ENCODE measurements at places on chromosomes 4 and X. TPM values are rescaled to one million over a fixed set of nuclear protein-coding genes. Genes with fewer than 3 reads are reported as not detected.

GRCh38 chr4:17535906-17536305 is 20.9 kb downstream of the CLRN2 start:
- no peaks in the 10 kb centered on the region for H3K4me1 ChIP-seq
- no peaks in the 10 kb centered on the region for H3K27me3 ChIP-seq
- no peak overlapping the region for H3K4me3 ChIP-seq
- no peaks in the 10 kb centered on the region for H3K36me3 ChIP-seq

The SCML1 gene
- total RNA-seq, result 0.62 TPM

DNA sequence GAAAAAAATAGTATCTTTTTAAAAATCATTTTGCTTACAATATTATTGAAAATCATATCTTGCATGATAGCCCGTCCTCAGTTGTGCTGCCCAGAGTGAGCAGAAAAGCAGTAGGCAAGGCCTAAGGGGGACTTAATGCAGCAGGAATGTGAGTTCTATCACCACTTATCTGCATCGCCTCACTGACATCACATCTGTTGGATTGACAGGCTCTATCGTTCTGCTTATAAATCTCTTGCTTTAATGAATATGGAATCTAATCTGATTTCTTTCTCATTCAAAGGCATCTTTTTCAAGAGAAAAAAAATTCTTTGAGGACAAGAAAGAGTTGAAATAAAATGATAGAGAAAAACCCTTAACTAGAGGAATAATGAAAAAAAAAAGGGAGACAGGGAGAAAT is 249.9 kb downstream of the PAPSS1 start:
- H3K36me3 ChIP-seq, result no peaks in the 10 kb centered on the region
- no peaks in the 10 kb centered on the region for H3K27me3 ChIP-seq
- DNase-seq, result no peak
- no peak overlapping the region for H3K4me3 ChIP-seq

DNA sequence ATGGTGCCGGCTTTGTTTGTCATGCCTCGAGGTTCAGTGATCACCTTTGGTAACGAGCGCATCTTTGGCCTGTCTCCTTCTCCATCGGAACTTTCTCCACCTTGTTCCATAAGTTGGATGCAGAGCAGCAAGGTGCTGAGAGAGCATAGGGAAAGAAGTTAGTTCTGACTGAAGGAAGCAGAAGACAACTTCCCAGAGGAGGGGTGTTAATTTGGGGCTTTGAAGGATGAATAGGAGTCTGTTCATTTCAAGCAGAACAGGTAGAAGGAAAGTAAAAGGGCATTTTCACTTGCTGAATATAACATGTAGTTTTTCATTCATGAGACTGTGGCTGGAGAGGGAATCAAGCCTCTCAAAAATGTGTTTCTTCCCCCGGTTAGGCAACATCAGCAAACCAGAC is 232.0 kb upstream of the PSAPL1 start:
- no peak overlapping the region for H3K27ac ChIP-seq
- no peaks in the 10 kb centered on the region for H3K27me3 ChIP-seq
- H3K4me1 ChIP-seq, result no peaks in the 10 kb centered on the region
- DNase-seq, result no peak
- H3K36me3 ChIP-seq, result no peaks in the 10 kb centered on the region

The FAM47A gene
- total RNA-seq, result not detected

- H3K27me3 ChIP-seq, result peaks cover 18% of the 10 kb centered on the region
- H3K4me3 ChIP-seq, result no peak overlapping the region
- no peak overlapping the region for H3K27ac ChIP-seq
- no peaks in the 10 kb centered on the region for H3K36me3 ChIP-seq
- DNase-seq, result no peak
Observed at GRCh38 chr4:84502955-84503373, 3.9 kb upstream of the NKX6-1 start.

DNA sequence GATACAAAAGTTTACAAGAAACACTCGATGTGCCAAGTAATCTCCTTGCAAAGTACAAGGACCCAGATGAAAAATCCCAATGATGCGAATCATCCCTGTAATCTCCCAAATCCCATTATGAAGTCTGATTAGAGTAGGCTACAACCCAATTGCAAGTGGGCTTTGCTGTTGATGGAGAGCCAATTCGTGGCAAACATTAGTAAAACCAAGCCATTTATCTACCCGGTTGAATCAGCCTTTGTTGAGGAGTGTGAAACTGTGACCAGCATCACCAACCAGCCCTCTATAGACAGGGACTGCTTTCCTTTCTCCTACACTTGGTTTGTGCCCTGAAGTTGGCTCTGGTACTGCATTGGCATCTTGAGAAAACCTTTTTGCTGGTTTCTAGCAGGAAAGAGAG is 1.2 kb upstream of the PRPS2 start:
- H3K4me3 ChIP-seq, result no peak overlapping the region
- no peak overlapping the region for H3K27ac ChIP-seq

DNA sequence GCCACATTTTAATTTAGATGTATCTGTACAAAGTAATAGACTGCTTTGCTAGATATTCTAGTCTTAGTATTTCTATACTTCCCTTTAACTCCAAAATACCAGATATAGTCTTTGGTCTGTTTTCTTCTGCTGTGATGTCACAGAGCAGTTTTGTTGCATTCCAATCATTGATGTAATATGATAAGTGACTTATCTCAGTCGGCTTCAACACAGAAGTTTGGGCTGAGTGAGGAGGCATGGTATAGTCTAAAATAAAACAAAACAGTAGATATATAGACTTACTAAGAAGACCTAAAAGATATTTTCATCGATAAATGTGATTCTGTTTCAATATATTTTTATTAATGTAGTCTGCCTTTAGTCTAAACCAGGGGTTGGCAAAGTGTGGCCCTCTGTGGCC is 169.9 kb downstream of the DCK start:
- no peaks in the 10 kb centered on the region for H3K36me3 ChIP-seq
- no peak overlapping the region for H3K27ac ChIP-seq
- no peak for DNase-seq

The UGT2A1 gene
- not detected for total RNA-seq

The ADH7 gene
- total RNA-seq, result not detected

GRCh38 chr4:108834835-108835384 is 72.1 kb upstream of the ETNPPL start:
- DNase-seq, result no peak
- no peaks in the 10 kb centered on the region for H3K36me3 ChIP-seq
- no peak overlapping the region for H3K27ac ChIP-seq
- no peaks in the 10 kb centered on the region for H3K4me1 ChIP-seq
- no peak overlapping the region for H3K4me3 ChIP-seq

The FGG gene
- total RNA-seq, result 1.8 TPM

DNA sequence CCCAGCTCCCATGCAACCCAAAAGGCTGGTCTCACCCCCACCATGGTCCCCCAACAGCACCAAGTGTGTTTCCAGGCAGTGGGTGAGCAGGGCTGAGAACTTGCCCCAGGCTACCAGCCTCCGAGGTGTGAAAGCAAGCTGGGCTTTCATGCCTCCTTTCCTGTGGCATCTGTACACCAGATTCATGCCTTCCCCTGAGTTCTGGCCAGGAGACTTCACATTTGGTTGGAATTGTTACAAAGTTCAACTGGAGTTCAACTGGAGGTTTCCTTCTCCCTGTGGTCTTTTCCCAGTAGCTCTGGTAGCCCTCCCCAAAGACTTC is 77.6 kb upstream of the RAB40AL start:
- no peak for DNase-seq
- no peak overlapping the region for H3K27ac ChIP-seq
- no peak overlapping the region for H3K4me3 ChIP-seq
- no peaks in the 10 kb centered on the region for H3K36me3 ChIP-seq

GRCh38 chrX:16903274-16904022 is 33.3 kb upstream of the RBBP7 start:
- H3K27me3 ChIP-seq, result no peaks in the 10 kb centered on the region
- H3K36me3 ChIP-seq, result no peaks in the 10 kb centered on the region
- peaks cover 8% of the 10 kb centered on the region for H3K4me1 ChIP-seq
- DNase-seq, result peak; percentile 15
- H3K4me3 ChIP-seq, result no peak overlapping the region

DNA sequence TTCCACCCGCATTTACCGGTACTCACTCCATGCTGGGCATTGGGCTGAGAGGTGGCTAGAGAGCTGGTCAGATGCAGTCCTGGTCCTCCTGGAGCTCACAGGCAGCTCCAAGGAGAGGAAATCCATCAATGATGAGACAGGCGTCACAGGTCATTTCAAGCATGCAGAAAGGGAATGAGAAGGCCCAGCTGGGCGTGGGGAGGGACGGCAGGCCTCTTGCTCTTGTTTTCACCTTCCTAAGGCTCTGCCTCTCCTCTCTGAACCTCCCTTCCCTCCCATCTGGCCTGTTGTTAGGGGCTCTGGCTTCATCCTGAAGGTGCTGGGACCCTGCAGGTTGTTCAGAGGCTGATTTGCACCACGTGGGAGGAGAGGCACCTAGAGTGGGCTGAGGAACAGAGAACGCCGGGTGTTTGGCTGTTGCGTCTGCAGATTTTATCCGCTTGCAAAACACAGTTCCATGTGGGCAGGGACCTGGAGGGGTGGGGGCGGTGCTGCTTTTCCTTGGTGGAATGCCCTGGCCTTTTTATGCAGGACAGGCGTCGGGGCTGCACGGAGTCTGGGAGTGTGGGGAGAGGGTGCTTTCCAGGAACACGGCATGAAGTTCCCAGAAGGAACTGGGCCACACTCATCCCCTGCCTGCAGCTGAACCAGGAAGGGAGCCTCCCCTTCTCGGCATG is 81.5 kb upstream of the PSAPL1 start:
- no peak overlapping the region for H3K4me3 ChIP-seq
- peaks cover 3% of the 10 kb centered on the region for H3K27me3 ChIP-seq
- H3K36me3 ChIP-seq, result no peaks in the 10 kb centered on the region

DNA sequence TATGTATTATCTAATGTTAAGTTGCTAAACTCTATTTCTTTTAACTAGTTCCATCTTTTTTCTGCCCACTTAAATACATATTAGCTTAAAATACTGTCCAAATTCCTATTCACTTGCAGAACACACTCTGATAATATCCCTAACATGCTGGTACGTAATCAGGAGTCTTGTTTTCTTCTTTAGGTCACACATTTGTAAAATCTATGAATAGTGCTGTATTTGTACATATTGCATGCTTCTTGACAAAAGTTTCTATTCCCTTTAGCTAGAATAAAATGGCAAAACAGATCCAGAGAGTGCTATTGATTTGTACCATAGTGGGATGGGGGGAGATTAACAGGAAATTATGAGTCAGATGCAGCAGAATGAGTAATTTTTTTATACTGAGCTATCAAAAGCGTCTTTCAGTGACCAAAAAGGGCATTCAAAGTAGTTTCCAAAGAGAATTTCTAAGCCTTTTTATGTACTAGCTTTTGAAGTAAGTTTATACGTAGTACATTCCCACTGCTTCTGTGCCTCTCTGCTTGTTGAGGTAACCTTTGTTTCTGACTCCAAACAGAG is 126.5 kb downstream of the PTPN13 start:
- H3K27me3 ChIP-seq, result no peaks in the 10 kb centered on the region
- no peaks in the 10 kb centered on the region for H3K4me1 ChIP-seq
- no peak overlapping the region for H3K27ac ChIP-seq
- no peaks in the 10 kb centered on the region for H3K36me3 ChIP-seq
- H3K4me3 ChIP-seq, result no peak overlapping the region
- DNase-seq, result no peak
